ENCODE measurements at places on chromosomes 5 and 9.

DNA sequence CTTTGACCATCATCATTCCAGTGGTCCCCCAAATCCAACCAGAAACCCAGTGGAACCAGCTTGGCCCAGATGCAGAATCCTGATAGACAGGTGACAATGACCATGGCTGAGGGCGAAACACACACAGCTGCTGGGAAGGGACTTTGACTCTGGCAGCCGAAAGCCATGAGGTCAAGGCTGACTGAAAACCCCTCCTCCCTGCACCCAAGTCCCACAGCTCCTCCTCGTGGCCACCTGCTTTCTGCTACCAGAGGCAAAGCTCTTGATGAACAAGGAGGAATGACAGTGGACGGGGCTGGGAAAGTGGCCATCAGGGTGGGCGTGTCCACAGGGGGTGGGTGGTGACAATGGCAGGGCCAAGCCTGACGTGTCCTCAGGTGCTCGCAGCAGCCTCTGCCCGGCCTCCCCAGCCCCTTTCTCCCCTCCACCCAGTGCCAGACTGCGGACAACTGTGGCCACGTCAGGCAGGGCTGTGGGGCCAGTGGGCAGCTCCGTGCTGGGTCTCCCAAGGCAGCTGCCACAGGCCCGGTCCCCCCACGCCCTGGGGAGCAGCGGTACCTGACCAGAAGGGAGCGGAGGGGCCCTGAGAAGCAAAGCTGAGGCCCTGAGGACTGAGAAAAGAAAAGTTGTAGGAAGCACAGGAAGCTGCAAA is 30.8 kb upstream of the SARDH start:
- no peak for DNase-seq

DNA sequence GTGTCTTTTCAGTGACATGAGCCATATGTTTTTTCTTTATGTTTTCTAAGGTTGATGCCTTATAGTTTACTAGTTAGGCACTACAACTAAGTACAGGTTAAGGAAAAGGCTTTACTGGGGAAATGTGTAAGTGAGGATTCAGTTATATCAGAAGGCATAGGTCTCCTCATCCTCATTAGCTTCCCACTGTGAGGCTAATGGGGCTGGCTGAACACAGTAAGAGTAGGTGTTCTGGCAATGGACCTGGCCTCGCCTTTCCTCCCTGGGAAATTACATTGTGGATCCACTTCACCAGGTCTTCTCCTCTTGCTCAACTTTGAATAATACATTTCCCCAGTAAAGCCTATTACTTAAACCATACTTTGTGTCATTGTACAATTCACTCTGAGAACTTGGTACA is 225.5 kb downstream of the PTPRD start:
- DNase-seq, result no peak

DNA sequence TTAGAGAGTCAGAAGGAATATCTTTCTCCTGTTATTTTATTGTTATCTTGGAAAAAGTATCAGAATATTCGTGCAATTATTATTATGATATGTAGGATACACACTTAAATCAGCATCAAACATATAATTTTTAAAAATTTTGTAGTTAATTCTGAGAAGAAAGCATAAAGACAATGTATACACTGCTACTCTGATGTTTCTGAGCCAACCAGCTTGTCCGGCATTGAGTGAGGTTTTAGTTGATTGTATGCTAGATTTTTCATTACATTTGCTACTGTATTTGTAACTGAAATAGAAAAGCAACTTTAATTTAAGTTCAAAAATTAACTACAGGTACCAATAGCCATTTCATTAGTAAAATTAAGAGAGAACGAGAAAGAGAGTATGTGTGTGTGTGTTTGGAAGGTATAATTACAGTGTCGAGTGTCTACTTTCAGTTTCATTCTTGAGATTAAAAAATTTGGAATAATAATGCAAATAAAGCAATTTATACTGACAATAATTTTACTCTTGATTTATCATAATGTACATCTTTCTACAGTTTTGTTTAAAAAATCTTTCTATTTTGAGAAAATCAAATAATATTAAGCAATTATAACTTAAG is 160.4 kb upstream of the CDH12 start:
- no peak for DNase-seq

GRCh38 chr5:77492653-77493000 is 511 bp upstream of the WDR41 start:
- DNase-seq, result no peak
